ENCODE measurements at places on chromosomes 6 and 20.

DNA sequence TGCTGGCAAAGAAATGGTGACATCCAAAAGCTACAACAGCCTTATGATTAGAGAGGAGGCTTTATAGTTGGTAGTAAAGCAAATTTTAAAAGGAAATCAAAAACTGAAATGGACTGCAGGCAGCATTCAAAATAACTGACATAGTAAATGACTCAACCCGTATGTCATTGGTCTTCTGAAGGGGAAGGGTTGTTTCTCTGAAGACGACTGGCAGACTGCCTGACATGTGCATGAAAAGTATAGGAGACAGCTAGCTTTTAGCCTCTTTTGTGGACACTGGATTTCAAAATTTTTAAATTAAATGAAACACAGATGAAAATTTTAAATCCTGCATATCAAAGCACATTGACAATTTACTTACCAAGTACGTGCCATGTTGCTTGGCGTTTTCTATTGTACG, 90.7 kb downstream of the TRMT6 start:
- no peak for DNase-seq

- DNase-seq, result no peak
Observed at GRCh38 chr6:114010540-114010939, 39.6 kb upstream of the HDAC2 start.

DNA sequence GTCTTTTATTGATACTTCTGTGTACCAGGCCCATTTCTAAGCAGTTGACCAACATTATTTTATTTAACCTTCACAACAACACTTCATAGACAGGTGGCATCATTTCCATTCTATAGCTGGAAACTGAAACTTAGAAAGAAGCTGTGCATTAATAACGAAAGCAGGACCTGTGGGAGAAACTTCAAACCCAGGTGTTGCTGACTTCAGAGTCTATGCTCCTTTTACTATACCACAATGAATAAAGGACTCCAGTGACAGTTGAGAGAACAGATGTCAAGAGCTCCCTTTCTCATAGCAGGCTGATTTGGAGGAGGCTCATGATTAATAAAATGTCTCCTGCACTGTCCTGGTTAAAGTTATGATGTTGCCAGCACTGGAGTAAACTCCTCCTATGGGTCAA, 56.6 kb upstream of the POU3F2 start:
- no peak for DNase-seq

DNA sequence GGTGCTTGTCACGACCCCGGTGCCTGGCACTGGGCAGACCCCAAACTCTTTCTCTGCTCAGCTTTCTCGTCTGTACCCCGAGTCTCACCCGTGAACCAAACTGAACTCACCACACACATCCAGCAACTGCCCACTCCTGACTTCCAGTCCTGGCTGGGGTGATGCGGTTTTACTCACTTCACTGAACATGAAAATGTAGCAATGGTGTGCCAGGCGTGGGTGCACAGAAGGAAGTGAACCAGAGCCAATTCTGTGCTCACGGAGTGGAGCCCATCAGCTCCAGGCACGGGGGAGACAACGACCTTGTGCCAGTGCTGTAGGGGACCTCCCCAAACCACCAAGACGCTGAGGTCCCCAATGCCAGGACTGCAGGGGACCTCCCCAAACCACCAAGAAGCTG, 78.7 kb upstream of the AFDN start:
- DNase-seq, result no peak

GRCh38 chr6:166640342-166641043, 13.4 kb upstream of the RPS6KA2 start:
- DNase-seq, result no peak

DNA sequence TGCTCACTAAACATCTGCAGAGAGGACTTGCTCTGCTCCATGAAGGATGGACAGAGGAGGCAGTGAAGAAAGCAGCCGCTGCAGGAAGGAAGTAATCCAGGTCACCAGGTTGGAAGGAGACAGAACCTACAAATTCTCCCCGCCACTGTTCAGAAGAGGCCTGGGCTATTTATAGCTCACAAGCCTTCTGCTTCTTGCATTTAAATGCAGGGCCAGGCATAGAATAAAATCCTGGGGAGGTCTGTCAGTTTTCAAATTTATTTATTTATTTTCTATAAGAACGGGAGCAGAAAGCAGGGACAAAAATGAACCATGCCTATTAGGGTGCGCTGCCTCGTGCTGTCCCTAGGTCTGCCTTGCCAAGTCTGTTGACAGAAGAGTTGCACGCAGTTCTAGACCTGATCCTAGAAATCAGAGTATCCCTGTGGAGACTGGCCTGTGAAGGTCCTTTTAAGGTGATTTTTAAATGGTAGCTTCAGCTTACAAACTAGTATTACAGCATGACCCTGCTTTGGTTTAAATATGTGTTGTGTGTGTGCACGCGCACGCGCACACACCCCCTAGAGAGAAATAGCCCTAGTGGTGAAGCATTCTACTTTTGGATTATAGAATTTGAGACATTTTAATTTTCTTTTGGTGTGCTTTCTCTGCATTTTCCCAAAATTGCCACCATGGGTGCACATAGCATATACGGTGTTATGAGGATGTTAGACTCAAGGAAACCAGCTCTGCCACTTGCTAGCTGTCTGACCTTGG, 19.5 kb downstream of the RIMS4 start:
- DNase-seq, result no peak

GRCh38 chr20:62030834-62031434, 34.7 kb downstream of the TAF4 start:
- no peak for DNase-seq

- no peak for DNase-seq
Observed at GRCh38 chr20:53224851-53225250, 252.7 kb downstream of the TSHZ2 start.

DNA sequence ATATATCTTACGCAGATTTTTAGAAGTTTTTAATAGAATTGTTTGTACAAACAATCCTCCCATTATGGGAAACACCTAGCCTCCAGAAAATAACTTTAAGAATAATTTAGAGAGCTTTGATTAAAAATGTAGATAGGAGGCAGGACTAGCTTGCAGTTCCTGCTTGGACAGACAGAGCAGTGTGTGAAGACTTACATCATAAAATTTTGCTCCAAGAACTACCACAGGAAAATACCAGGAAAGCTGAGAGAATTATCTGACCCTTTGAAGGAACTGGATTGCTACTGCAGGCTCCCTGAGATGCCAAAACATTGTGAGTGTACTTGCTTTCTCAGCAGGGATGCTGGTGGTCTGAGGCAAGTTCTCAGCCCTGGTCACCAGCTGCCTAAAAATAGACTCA, 64.2 kb downstream of the EYS start:
- no peak for DNase-seq

GRCh38 chr20:41218466-41218865, 81.1 kb downstream of the PLCG1 start:
- no peak for DNase-seq

GRCh38 chr6:20911712-20912111, 377.5 kb downstream of the CDKAL1 start:
- no peak for DNase-seq

DNA sequence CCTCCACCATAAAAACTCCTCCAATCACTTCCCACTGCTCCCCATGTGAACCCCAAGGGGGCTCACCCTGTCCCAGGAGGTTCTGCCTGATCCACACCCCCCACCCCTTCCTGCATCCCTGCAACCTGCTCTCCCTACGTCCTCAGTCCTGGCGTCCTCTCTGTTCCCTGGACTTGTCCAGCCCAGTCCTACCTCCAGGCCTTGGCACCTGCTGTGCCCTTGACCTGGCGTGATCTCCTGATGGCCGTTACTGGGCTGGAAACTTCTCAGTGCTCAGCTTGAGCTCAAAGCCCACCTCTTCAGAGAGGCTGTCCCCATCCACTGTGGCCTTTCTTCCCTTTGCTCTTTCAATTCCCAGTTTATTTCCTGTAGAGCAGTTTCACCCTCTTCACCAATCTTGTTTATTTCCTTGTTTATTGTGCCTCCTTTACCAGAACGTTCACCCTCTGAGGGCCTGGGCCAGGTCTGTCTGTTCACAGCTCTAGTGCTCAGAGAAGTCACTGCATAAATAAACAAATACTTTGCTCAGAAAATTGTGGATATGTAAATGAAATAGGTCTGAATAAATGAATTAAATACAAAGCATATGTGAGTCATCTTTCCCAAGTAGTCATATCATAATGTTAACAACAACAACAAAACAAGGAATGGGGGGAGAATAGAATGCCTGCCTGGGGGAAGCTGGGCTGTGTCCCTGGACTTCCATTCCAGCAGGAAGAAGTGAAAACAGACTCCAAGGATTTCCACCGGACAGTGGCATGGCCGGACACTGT, 175.7 kb upstream of the SULF2 start:
- DNase-seq, result no peak

DNA sequence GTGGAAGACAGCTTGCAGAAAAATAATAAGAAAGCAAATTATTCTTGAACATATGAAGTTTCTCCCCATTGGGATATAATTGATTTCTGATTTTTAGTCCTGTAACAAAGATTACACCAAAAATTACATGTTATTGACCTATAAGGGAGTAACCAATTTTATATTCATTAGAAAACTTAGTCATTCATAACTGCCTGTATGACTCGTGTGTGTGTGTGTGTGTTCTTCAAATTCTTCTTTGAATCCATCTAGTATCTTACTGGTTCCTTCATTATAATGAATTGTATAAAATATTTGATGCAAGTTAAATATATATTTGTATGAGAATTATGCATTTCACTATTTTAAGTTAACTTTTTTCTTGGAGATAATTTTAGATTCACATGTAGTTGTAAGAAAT, 310.4 kb downstream of the HAO1 start:
- no peak for DNase-seq

DNA sequence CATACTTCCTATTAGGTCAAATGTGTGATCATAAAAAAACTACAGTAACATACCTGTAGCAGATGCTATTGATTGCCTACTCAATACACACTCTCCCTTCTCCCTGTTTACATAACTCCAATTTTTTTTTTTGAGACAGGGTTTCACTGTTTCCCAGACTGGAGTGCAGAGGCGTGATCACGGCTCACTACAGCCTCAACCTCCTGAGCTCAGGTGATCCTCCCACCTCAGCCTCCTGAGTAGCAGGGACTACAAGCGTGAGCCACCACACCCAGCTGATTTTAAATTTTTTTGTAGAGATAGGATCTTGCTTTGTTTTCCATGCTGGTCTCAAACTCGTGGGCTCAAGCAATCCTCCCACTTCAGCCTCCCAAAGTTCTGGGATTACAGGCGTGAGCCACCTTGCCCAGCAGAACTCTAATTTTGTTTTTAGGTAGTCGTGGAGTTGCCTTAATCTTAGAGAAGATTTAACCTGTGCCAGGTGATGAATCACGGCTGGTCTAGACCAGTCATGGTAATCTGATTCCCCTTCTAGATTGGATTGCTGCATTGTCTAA, 14.0 kb upstream of the KIF3B start:
- DNase-seq, result no peak

- no peak for DNase-seq
Observed at GRCh38 chr20:63049191-63049518, 42.4 kb upstream of the BHLHE23 start.

DNA sequence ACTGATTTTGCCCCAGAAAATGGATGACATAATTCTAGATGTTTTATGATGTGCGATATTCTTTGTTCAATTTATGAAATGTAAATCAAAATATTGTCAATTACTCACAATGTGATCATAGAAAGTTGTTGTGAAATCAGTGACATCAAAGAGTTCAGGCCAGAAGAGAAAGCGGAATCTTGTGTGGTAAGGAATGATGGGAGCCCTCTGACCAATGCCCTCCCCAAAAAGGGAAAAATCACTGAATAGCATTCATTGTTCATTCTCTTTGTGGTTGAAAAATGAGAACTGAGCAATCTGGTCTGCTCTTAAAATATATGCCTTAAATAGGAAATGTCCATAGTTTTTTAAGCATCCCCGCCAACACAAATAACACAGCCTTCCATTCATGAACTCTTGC, 247.1 kb upstream of the GRIK2 start:
- no peak for DNase-seq

DNA sequence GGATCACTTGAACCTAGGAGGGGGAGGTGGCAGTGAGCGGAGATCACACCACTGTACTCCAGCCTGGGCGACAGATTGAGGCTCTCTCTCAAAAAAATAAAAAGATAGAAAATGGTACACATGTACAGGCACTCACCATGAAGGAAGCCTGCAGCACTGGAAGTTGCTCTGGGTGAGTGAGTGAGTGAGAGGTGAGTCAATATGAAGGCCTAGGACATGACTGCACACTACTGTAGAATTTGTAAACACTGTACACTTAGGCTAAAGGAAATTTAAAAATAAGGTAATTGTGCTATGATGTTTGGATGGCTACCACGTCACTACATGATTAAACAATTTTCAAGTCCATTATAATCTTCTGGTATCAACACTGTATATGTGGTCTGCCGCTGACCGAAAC, 216.2 kb downstream of the FOXC1 start:
- DNase-seq, result no peak

DNA sequence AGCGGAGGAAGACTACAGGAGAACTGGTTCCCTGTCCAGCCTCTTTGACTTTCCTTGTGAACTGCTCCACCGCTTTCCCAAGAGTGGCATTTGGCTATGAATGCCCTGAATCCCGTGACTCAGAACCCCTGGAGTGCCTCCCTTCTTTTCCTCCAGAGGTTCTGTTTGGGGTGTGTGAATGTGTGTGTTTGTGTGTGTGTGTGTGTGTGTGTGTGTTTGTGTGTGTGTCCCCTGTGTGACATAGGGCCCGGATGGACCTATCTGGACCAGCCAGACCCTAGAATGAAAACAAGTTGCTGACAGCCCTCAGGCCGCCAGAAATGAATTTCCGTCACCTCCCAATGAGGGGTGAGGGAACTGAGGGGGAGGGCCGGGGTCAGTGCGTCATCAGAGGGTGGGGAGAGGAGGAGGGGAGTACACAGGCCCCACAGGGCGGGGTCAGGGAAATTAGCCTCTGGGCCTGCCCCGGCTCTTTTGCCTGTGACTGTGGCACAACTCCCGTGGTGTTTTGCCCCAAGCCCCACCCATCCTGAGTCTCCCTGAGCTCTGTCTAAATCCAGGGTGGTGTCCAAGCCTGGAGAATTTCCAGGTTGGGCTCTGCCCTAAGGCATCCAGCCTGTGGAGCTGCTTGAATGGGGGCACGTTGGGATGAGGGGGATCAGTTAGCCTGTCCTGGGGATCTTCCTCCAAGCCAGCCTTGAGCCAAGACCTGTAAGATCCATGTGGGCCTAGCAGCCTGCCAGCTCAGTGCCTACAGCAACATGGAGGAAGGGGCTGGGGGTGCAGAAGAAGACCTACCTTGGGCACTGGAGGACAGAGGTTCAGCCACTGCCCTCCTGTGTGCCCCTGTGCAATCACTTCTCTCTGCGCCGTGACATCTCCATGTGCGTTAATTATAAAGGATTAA, 15.2 kb upstream of the MRPS18A start:
- DNase-seq, result no peak

GRCh38 chr6:13098006-13098405, 230.3 kb downstream of the TBC1D7 start:
- no peak for DNase-seq

GRCh38 chr6:132812756-132813172, 1.6 kb upstream of the RPS12 start:
- no peak for DNase-seq

DNA sequence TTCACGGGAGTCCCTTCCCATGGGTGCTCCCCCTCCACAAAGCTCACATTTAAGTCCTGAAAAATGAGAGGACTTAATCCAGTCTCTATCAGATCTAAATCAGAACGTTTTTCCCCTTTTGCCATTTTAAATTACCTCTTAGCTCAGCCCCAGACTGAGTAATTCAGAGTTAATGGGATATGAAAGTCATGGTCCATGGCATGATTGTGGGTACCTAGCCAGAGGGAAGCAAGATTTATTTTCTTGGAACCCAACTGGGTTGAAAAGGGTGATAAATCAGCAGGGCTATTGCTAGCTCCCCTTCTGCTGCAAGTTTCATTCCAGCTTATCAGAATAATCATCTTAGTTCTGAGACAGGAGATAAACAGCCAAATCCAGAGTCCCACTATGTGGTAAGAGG, 320.2 kb upstream of the CHD6 start:
- DNase-seq, result no peak

- no peak for DNase-seq
Observed at GRCh38 chr6:167831281-167831828, 4.6 kb downstream of the AFDN start.

Measured in NCI-H524 treated with DMSO at 0.1 percent for 48 hours (cell line).